ENCODE measurements at places on chromosomes 5 and 9.

GRCh38 chr5:181054138-181054537 lies 14.1 kb downstream of the BTNL9 start:
- no peak for DNase-seq

GRCh38 chr5:74041913-74042312 lies 415.9 kb downstream of the ARHGEF28 start:
- no peak for DNase-seq

DNA sequence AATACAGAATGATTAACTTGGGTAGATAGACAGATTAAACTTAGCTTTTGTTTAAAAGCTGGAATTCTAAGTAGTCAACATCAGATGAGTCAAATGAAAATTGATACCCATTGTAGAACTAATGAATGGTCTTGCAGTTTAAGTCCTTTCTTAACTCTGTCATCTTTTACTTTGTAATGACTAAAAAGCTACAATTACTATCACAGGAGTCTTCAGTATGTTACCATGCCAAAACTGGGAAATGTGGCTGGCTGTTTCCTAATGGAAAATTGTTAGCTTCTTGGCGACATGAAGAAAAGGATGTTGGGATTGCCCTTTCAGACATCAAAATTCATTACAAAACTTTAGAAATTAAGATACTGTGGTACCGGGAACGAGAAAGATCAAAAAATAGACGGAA lies 20.2 kb upstream of the ANXA1 start:
- DNase-seq: no peak

- DNase-seq: no peak
Observed at GRCh38 chr5:141001844-141002604, 35.7 kb downstream of the PCDHAC2 start.

GRCh38 chr5:118236108-118236849 lies 752.1 kb downstream of the DTWD2 start:
- no peak for DNase-seq

GRCh38 chr5:10519729-10520128 lies 44.1 kb upstream of the ANKRD33B start:
- no peak for DNase-seq

GRCh38 chr9:34085581-34086500 lies 37.2 kb upstream of the UBAP2 start:
- DNase-seq: peak; percentile 45

GRCh38 chr5:87997662-87998061 lies 271.0 kb downstream of the TMEM161B start:
- no peak for DNase-seq

DNA sequence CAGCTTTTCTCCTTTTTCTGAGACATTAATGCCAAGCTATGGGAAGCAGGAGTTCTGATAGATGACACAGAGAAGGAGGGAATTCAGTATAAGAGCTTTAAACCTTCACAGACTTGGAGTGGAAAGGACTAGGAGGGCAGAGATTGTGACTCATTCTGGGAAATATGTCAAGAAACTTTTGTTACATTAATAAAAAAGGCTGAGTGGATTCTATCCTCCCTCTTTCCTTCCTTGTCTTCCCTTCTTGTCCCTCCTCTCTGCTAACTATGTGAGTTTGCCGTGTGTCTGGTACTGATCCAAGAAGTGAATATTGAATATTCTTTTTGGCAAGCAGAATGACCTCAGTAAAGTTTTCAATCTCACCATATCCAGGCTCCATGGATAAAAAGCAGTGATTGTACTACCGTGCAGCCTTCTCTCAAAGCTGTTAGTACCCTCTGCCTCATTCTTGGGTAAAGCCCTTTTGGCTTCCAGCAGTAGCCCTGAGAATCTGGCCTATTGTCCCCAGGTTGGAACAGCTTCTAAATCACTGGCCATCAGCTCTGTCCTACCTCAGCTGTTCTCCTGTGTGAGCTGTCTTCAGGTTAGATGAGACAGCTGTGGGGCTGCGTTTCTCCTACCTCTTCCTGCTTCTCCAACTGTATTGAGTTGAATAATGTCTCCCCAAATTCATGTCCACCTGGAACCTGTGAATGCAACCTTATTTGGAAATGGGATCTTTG lies 73.9 kb downstream of the ATG10 start:
- no peak for DNase-seq

- DNase-seq: no peak
Observed at GRCh38 chr5:126062398-126063221, 360.6 kb upstream of the GRAMD2B start.

- no peak for DNase-seq
Observed at GRCh38 chr9:68974901-68975300, 39.0 kb downstream of the PRKACG start.

- DNase-seq: no peak
Observed at GRCh38 chr9:12785260-12785770, 10.5 kb downstream of the LURAP1L start.
